ENCODE measurements at places on chromosomes 12 and 14.
A peak's percentile ranks its signal among the peaks of the same experiment; 100 is the strongest.

DNA sequence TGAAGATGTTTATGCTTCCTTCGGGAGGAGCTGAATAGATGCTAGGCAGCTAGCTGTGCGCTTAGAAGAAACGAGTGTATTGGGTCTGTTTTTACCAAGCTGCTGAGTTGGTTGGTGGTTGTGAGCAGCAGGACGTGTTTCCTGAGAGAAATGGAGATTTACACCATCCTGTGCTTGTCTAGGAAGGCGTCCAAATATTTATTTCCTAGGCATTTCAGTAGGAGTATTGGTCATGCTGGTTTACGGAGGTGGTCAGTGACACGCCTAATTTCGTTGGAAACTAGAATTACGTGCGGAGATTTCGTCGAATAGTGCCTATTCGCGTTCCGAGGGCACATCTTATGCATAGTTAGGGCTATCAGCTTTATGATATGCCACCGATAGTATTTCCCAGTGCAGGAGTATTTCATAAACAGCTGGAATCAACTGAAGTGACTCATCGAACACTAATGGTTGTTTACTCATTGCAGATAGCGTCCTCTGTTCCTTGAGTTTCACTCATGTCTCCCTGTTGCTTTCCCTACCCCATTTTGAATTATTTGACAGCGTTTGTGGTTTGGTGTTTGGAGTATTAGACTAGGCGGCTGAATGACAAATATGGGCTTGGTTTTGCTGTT lies 780 bp downstream of the TBC1D15 start:
- no peak for DNase-seq

DNA sequence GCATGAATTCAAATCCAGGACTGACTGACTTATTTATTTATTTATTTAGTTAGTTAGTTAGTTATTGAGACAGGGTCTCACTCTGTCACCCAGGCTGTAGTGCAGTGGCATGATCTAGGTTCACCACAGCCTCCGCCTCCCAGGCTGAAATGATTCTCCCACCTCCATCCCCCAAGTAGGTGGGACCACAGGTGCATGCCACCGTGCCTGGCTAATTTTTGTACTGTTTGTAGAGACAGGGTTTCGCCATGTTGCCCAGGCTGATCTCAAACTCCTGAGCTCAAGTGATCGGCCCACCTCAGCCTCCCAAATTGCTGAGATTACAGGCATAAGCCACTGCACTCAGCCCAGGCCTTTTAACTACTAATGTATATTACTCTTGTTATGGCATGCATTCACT lies 36.0 kb downstream of the BTG1 start:
- DNase-seq = no peak

- no peak for DNase-seq
Observed at GRCh38 chr12:21823581-21823980, 49.1 kb upstream of the KCNJ8 start.

DNA sequence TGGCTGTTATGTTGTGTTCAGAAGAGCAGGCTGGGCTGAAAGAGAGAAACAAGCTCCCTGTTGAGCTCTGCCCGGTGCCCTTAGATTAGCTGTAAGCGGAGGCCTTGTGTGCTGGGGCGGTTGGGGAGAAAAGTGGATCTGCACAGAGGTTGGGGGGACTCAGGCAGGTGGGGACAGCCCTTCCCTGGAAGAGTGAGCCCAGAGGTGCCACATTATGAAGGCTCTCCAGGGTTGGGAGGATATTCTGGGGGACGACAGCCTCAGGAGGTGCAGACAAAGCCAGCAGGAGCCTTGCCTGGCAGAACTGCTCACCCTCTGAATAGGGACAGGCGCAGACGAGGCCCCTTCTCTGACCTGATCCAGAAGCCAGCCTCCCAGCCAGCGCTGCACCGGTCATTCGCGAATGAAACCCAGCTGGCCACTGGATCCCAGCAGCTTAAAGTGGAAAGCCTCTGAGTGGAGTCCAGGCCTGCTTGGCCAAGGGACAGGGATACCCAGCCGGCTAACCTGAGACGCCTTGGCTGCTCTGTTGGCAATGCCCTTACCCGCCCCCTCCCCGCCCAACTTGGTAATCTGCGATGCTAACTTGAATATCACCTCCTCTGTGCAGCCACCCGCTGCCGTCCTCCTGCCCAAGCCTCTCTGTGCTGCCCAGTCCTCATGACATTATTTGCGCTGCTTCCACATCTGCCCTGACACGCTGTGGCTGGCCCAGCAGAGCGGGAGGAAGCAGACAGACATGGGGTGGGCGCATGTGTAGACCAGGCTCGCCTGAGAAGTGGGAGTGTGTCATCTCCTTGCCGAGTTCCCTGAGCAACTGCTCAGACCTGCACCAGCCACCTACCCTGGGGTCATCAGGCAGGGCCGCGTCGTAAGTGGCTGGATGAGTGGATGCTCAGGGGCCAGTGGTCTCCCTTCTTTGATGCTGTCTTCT lies 5.6 kb downstream of the HIP1R start:
- DNase-seq = no peak

DNA sequence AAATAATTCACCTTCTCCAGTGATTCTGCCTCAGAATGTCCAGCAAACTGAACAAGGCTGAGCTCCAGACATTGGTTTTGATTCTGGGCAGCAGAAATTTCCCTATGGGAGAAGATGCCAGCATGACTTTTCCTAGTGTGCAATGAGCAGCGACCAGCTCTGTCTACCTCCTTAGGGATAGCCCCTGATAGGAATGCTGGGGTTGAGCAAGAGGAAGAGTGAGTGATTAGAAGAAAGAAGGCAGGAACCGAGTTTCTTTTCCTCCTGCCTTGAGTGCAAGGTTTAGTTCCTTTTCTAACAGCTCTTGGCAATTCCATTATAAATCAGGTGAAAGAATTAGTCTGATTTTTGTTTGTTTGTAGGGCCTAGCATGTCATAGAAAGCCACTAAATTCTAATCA lies 379.0 kb downstream of the DAD1 start:
- no peak for DNase-seq

DNA sequence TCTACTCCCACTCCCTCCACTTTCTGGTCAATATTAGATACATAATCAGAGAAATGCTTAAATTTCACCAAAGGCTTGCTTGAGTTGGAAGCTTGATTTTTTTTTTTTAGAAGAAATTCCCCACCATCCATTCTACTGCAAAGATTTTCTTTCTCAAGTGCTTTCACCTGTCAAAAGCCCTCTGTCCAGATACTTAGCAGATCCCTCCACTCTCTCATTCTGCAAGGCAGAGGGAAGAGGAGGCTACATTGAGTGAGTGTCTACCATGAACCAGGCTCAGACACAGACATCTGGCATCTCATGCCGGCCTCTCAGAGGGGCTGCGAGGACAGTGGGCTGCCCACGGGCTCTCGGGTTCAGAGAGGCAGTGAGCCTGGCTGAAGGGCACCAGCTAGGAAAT lies 127.6 kb upstream of the GSC start:
- no peak for DNase-seq

- no peak for DNase-seq
Observed at GRCh38 chr12:128513331-128513730, 246.4 kb downstream of the TMEM132C start.

GRCh38 chr12:25789541-25789944 lies 168.9 kb upstream of the RASSF8 start:
- no peak for DNase-seq

DNA sequence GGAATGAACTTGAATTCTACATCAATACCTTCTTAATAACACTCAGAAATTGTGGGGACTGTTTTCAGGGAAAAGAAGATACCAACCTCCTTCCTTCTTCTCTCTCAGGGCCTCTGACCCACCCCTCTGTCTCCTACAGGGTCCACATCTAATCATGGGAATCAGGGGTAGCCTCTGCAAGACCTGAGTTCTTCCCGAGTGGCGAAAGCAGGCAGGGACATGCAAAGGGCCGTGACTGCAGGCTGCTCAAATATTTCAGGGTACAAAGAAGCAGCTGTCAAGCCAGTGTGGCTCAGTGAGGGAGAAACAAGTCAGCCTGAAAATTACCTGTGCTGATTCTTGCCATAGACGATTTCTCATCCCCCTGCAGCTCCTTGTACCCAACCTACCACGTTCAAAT lies 123.1 kb upstream of the PARP11 start:
- no peak for DNase-seq

GRCh38 chr12:48388938-48389337 lies 38.2 kb upstream of the ZNF641 start:
- DNase-seq = no peak

- DNase-seq = no peak
Observed at GRCh38 chr14:92570674-92571262, 57.2 kb downstream of the RIN3 start.

- no peak for DNase-seq
Observed at GRCh38 chr12:77572371-77572770, 258.3 kb upstream of the NAV3 start.

- no peak for DNase-seq
Observed at GRCh38 chr12:46516933-46517578, 144.5 kb upstream of the SLC38A2 start.

GRCh38 chr12:65466911-65467310 lies 188.4 kb downstream of the MSRB3 start:
- DNase-seq = no peak

DNA sequence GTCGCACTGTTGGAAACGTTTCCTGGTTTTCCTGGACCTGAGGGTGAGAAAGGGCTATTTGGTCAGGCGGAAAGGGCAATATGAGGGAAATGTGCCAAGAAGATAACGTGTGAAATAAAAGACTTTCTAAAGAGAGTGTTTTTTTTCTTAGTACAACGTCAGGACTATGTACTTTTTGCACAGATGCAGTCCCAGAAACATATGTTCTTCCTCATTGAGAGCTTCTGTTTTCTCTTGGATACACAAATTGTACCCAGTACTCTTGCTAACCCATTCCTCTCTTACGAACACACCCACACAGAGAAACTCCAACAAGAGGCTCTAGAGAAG lies 669 bp upstream of the PKP2 start:
- DNase-seq = no peak

GRCh38 chr12:109302358-109302757 lies 6.7 kb downstream of the FOXN4 start:
- no peak for DNase-seq

GRCh38 chr14:56874375-56874774 lies 64.1 kb upstream of the OTX2 start:
- peak; percentile 6 for DNase-seq

- DNase-seq = peak; percentile 8
Observed at GRCh38 chr14:24271134-24271833, at the start of gene RABGGTA. Gene RABGGTA (minus strand): TSS chr14:24271597. CDS start chr14:24271115, 482 bp downstream.

DNA sequence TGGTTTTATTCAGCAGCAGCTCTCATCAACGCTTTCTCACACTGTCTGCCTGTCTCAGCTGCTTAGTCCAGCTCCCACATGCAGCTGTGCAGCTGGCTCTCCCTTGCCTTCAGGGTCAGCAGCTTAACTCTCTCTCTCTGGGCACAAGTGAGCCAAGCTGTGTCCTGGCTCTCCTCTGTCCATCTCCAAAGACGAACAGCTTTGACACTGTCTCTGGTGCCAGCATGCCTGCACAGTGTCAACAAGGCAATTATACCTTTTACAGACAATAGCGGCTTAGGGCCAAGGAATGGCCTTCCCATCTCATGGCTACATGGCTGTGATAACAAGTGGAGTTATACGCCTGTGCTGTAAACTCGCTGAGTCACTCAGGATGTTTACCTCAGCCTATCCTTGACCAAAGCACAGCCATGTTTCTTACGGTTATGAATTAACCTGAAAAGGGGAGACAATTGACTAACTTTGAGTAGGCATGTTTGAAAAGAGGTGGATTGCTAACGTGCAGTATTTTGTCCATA lies 38.4 kb upstream of the MANSC4 start:
- no peak for DNase-seq

DNA sequence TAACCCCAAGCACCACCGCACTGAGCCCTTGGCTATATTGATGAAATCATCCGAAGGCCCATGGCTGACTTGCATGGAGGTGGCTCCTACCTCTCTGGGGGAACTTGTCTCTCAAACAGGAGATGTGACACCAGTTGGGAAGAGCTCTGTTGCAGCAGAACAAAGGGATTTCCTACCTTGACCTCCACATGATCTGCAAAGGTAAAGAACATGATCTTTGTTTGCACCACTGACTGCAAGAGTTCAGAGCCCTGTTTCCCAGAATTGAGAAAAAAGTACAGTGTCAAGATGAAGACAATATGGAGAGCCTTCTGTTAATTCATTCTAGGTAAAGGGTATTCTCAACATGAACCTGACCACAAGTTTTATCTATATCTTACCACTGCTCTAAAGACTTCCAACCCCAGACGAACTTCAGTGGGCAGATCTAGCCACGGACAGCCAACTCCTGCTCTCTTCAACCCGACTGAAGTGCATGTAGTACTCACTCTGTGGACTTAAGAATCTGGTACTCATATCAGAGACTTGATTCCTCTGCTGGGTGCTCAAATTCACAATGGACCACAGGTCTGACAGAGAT lies 32.1 kb downstream of the ZFYVE26 start:
- no peak for DNase-seq

GRCh38 chr12:66188584-66189485 lies at the start of gene IRAK3:
Gene IRAK3 (plus strand): TSS chr12:66189214. CDS start chr12:66189300, 86 bp downstream.
- no peak for DNase-seq

GRCh38 chr14:20613094-20614037 lies 22.2 kb upstream of the RNASE12 start:
- DNase-seq = peak; percentile 84

DNA sequence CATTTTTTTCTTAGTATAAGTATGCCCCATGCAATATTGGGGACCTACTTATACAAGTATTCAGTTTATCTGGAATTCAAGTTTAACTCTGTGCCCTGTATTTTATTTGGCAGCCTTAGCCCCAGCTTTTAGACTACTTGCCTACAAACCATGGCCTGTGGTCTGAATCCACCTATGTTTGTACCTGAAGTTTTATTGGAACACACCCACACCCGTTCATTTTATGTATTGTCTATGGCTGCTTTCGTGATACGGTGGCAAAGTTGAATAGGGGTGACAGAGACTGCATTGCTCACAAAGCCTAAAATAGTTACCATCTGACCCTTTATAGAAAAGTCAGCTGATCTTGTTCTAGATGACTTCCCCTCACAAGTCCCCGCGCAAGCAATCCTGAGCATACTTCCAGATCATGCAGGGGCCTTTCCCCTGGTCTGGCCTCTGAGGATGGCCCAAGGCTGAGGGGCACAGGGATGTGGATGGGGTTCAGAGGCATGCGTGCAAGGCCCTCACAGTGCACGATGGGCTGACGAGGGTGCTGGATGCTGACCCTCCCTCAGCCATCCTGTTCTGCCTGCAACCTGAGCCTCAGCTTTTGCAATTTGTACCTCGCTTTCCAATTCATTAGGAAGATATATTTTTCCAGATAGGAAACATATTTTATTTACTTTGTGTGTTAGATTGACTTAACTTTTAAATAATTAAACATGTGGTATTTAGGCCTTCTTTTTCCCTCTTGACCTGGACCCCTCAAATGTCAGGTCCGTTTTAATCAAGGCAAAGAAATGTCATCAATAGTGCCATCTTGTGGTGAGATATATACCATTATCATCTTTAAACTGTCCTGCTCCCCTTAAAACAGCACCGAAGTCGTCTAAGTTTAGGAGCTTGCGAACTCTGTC lies 527.3 kb upstream of the CCDC196 start:
- DNase-seq = no peak
